HT1080 (cell line): ENCODE measurements at places on chromosomes 12 and 14.

DNA sequence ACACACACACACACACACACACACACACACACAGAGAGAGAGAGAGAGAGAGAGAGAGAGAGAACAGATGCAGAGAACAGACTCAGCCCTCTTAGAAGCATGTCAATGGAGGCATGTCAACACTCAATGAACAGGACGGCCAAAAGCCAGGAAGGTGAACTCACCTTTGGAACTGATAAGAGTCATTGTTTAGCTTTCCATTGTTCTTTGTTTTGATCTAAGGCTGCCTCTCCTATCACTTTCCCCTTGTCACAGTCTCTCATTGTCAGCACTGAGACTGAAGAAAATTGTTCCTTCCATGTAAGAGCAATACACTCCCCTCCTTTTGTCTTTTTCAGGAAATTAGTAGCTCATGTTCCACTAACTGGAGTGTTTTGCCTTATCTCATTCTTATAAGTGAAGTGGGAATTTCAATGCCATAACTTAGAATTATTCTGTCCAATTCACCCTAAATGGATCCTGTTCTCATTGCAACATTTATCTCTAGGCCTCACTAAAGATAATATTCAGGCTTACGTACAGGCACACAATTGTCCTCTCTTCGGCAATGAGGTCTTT is 218.0 kb downstream of the DUSP6 start:
- DNase-seq = no peak

GRCh38 chr14:50954811-50955372 is 10.6 kb upstream of the PYGL start:
- peak; percentile 68 for DNase-seq

DNA sequence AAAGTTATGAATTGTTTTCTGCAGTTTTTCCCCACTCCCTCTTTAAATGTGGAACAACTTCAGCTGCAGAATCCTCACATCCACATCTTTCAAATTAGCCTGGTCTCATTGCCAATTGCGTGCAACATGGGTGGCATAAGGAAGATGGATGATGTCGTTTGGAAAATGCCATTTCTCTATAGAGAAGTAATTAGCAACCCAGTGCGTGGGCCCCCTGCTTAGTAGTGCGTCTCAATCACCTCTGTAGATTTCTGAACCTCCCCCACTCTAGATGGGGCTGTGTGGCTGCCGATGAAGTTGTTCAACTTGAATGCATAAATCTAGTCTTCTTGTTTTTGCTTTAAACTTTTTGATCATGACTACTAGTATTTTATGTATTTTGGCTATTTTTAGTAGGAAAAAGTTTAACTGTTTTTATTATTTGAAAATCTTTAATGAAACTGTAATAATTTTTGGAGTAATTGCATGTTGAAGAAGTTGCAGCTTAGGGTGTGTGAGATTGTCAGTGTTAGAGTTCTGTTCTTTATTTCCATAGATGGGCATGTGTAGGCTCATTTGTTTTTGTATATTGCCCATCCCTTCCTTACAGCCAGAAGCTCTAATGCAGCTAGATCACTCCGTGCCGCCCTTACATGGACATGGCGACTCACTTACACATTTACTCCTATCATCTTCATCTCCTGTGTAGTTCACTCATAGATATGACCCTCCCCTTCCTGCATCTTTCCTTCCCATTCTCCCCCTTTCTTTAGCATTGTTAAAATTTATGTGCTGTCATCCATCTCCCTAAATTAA is 358.2 kb downstream of the DIO2 start:
- no peak for DNase-seq

DNA sequence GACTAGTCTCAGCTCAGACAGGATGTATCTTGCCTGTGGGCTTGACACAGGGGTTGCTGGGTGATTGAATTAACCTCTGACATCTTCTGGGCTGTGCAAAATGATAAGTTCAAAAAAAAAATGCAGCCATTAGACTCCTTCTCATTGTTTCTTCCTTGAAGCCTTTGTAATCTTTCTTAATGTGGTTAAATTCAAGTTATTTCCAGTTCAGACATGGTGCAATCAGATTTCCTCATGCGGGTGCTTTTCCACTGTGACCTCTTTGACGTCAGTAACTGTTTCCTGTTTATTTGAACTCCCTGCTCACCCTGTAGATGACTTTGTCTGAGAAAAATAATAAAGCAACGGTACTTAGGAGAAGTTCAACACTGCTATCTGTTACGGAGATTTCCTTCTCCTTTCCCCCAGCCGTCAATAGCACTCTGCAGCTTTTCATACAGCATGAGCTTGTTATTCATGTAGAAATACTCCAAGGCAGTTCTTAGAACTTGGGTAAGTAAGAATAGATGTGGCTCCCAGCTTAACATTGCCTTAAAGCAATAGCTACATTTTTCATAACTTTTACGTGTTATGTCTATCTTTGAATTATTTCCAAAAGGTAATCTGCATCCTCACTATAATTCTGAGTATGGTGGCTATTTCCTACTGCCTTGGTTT is 155.5 kb downstream of the PRKCH start:
- peak; percentile 93 for DNase-seq

GRCh38 chr12:2256915-2257314 is 204.1 kb downstream of the CACNA1C start:
- peak; percentile 31 for DNase-seq

- DNase-seq = peak; percentile 45
Measured at GRCh38 chr14:22598896-22599244, 770 bp downstream of the ABHD4 start.

GRCh38 chr14:52267501-52268278 is at the start of gene PTGDR:
Gene PTGDR, plus strand, starts transcription at chr14:52267698. Its CDS starts 117 bp downstream, at chr14:52267815.
- DNase-seq = no peak

GRCh38 chr12:123024819-123025391 is 44.4 kb downstream of the ARL6IP4 start:
- DNase-seq = peak; percentile 56

GRCh38 chr12:76206677-76207072 is 122.2 kb upstream of the NAP1L1 start:
- DNase-seq = no peak

DNA sequence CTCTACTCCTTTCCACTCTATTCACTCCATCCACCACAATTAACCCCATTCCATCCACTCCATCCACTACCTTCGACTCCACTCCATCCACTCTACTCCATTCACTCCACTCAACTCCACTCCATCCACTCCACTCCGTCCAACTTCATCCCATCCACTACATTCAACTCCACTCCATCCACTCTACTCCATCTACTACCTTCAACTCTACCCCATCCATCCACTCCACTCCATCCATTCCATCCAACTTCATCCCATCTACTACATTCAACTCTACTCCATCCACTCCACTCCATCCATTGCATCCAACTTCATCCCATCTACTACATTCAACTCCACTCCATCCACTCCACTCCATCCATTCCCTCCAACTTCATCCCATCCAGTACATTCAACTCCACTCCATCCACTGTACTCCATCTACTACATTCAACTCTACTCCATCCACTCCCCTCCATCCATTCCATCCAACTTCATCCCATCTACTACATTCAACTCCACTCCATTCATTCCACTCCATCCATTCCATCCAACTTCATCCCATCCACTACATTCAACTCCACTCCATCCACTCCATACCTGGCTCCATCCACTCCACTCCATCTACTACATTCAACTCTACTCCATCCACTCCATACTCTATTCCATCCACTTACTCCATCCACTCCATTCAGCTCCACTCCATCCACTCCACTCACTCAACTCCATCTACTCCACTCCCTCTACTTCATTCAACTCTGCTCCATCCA is 16.4 kb downstream of the HNF1A start:
- peak; percentile 20 for DNase-seq

DNA sequence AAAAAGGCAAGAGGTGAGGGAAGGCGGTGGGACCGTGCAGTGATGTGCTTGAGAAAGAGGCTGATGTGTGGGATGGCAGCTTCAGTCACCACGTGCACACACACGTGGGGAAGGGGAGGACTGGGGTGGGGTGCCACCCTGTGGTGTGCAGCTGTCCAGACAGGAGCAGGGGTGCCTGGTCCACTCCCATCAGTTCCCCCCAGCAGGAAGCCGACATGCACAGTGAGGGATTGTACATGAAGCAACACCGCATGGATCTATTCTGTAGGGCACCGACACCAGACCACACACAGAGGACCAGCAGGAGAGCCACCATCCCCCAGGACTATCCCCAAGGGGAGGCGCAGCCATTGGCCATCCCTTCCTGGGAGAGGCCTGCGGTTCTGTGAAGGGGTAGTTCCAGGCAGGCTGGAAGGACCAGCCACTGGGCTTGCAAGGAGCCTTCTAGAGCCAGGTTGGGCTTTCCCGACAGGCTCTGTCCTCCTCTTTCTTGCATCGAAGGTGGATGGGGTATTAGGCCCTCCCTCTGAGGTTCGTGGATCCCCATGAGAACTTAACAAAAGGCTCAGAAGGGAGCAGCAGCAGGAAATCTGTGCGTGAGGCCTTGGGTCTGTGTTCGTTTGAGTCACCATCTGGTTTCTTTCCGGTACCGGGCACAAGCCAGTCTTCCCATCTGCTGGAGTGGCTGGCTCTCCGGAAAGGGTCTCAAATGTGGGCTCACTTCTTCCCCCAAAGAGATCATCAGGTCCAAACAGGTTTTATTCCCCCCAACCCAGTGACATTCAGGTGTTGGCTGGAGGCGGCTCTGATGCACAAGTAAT is 59.8 kb downstream of the PLEKHG3 start:
- DNase-seq = peak; percentile 48

- DNase-seq = peak; percentile 97
Measured at GRCh38 chr12:751192-751998, 984 bp upstream of the WNK1 start.

- DNase-seq = no peak
Measured at GRCh38 chr14:48874711-48875110, 711.5 kb downstream of the RPS29 start.

GRCh38 chr12:58564721-58565120 is 355.6 kb downstream of the LRIG3 start:
- no peak for DNase-seq

DNA sequence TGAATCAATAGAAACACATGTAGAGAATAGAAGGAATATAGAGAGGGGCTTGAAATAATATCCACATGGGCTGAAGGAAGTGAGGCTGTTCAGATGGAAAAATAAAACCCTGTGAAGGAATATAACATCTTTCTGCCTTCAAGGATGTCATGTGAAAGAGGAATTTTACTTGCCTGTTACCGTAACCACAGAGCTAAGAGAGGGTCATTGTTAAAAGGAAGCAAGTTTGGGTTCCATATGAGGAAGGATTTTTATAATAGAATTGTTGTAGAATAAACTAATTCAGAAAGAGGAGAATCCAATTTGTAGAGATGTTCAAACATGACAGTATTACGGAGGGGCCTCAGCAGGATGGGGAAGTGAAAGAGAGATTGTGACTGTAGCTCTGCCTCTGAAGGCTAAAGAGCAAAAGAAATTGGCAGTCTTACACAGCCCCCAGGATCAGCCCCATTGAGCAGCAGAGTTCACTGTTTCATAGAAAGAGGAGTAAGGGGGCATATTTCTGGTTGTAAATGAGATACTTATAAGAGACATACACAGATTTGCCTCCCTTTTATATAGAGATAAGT is 41.8 kb upstream of the PTPRR start:
- DNase-seq = no peak

- no peak for DNase-seq
Measured at GRCh38 chr12:128537668-128538067, 270.7 kb downstream of the TMEM132C start.

DNA sequence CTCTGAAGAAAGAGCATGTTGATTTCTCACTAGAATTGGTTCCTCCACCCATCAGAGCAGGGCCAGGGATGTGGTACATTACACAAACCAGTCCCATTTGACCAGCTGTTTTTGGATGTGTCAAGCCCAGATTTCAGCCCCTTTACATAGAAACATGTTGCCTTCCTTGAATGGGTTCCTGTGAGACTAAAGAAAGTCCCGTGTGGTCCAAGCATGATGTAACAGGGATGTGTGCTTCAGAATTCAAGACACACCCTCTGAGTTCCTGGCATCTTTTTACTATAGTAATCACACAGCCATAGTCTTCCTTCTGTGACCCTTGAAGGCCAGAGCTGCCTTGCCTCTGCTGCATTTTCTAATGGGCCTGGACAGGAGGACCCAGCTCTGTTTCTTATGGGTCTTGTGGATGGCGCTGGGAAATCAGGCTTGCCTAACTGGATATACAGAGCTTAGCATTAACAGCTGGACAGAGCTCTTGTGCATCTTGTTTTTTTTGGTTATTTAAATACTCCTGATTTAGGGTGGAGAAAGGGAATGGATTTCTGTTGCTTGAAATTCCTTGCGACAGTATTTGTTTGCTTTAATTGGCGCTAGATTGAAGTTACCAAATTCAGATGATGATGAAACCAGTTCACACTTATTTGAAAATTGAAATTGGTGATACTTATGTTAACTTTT is 341.0 kb downstream of the ZFP36L1 start:
- DNase-seq = no peak

DNA sequence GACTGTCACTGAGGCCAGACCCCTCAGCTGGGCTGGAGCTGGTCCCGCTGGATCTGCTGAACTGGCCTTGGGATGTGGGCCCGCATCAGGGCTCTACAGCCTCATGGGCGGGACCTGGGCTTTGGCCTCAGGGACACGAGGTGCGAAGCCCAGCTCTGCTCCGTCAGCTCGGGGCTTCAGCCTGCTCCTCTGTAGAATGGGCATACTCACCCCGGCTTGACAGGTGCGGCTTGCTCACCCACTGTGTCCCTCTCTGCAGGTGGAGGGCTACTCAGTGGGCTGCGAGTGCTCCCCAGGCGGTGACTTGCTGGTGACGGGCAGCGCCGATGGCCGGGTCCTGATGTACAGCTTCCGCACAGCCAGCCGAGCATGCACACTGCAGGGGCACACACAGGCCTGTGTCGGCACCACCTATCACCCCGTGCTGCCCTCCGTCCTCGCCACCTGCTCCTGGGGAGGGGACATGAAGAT is 57.6 kb downstream of the BEGAIN start:
- no peak for DNase-seq

DNA sequence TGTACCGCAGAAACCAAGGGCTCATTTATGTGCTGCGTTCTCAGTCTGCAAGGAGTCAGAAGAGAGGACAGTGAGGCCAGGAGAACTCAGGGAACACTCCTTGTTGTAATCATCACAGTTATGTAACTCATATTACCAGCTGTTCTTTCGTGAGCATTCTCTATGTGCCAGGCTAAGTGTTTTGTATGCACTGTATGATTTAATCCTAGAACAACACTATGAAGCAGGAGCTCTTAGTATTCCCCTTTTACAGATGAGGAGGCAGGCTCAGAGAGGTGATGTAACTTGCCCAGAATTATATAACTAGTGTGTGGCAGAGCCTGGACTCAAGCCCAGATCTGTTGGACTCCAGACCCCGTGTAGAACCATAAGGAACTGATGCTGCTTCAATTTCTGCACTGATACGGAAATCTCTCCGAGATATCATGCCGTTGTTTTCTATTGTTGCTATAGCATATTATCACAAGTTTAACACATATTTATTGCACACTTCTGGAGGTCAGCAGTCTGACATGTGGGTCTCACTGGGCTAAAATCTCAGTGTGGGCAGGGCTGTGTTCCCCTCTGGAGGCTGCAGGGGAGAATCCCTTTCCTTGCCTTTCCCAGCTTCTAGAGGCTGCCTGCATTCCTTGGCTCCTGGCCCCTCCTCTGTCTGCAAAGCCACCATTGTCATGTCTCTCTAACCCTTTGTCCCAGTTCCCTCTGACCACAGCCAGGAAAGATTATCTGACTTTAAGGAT is 16.3 kb upstream of the CD9 start:
- no peak for DNase-seq

- DNase-seq = no peak
Measured at GRCh38 chr14:72763892-72764291, 130.0 kb downstream of the DPF3 start.

- DNase-seq = no peak
Measured at GRCh38 chr12:72075891-72076557, 137.4 kb downstream of the TPH2 start.
